ENCODE measurements at places on chromosomes 3 and 15.

DNA sequence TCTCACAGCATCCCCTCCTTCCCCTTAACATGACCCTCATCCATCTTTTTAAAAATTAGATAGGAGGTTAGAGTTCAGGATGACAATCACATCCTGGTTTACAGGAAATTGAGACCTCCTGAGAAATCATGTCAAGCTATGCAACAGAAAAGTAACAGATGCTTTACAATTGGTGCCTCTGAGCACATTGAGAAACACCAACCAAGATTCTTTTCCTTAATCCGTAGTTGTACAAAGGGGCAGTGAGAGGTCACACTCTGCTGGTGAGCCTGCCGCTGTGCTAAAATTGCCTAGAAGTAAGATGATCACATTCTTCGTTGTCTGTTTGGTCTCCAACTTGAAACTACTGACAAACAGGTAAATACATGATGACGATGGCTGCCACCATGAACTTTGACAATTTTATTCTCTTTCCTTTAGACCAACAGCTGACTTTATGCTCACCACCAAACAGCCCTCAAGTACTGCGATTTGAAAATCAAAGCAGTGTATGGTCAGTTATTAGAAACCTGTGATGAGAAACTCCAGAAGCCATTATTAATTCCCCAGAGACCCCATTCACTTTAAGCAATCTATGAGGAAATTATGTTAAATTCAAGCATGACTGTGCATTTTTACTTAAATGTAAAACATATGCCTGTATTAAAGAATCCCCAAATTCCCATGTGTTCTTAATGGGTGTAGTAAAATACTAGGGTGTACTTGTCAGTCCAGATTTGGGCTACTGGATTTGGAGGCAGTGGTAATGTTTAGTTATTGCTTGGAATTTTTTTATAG is 210.7 kb upstream of the UBE2E1 start:
- DNase-seq, result no peak

GRCh38 chr15:31974855-31975829 is 55.2 kb upstream of the CHRNA7 start:
- peak; percentile 51 for DNase-seq

DNA sequence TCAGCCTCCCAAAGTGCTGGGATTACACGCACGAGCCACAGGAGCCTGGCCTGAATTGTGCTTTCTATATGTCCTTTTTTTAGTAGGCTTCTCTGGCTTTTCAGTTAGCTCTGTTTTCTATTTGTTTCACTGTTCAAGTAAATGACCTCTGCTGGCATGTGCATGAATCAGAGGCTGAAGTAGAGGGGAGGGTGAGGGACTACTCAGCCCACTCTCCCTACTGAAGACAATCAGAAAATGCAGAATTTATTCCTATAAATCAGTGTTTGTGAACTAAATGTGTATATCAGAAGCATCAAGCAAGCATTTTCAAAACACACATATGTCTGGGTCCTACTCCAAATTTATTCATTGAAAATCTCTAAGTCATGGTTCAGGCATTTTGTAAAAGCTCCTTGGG is 45.0 kb downstream of the ZMAT3 start:
- no peak for DNase-seq

- DNase-seq, result no peak
These were observed 72.9 kb downstream of the RIOX2 start for GRCh38 chr3:97899331-97899730.

GRCh38 chr3:190616637-190617036 is 102.8 kb downstream of the IL1RAP start:
- peak; percentile 47 for DNase-seq

DNA sequence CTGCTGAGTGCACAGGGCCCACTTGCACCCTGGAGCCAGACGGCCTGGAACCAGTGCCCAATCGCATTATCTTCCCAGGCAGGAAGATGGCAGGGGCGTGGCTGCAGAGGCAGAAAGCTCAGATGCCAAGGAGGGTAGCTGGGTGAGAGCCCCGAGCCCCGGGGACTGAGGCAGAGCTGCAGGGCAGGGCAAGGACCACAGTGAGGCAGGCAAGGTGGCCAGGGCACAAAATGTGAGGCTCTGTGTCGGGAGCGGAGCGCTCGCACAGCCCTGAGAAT is 1.6 kb upstream of the CCDC33 start:
- DNase-seq, result no peak

DNA sequence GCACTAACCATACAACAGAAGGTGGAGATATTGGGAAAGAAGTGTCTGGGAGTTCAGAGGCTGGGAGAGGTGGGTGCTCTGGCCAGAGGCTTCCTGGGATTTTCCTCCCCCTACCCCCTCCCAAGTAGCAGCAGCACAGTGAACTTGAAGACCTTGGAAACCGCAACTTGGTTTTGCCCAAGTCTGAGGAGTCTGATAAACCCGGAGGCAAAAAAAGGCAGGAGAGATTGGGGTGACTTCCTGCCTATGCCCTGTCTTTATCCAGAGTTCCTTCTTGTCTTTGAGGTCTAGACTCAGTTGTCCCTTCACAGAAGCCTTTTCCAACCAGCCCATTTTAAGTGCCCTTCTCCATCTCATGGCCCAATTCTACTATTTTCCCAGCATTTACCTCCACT is 25.4 kb upstream of the THRB start:
- DNase-seq, result no peak

GRCh38 chr3:73365756-73366397 is 258.9 kb downstream of the PDZRN3 start:
- DNase-seq, result no peak

GRCh38 chr3:15204005-15204404 is 2.0 kb upstream of the CAPN7 start:
- no peak for DNase-seq
